ENCODE measurements at places on chromosomes 2 and 18.
A peak's percentile ranks its signal among the peaks of the same experiment; 100 is the strongest.

GRCh38 chr2:223771475-223771874 lies 65.9 kb downstream of the AP1S3 start:
- DNase-seq, result no peak

DNA sequence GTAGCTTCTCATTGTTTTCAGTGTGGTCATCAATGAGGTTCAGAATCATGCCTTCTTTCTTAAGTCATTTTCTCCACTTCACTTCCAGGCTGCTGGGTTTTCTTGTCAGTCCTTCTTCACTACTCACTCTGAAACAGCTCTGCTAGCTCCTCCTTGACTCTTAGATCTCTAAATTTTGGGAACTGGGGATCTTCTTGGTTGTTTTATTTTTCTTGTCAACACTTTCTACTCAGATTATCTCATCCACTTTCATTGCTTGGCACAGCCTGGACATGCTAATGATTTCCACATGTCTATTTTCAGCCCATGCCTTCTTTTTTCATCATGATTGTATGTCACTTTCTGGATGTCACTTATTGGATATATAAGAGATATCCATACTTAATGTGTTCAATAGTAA lies 517.8 kb upstream of the DSEL start:
- no peak for DNase-seq

- peak; percentile 59 for DNase-seq
Observed at GRCh38 chr2:46461011-46461674, 18.2 kb upstream of the TMEM247 start.

- DNase-seq, result no peak
Observed at GRCh38 chr18:3960142-3960541, 495.0 kb downstream of the DLGAP1 start.

DNA sequence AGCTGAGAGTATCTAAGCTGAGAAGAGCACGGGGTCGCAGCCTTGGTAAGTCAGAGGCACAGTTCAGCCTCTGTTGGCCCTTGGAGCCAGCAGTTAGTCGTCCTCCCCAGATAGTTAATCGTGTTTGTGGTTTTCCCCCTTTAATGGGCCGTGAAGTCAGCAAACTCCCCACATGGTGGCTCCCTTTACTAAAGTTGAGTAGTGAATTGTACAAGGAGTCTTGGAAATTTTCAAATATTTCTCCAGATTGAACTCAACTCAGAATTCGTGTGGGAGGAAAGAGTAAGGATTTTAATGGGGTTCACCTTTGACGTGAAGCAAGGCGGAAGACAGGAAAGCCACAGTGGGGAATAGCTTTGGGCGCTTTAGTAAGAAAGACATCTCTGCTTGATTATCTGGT lies 2.4 kb upstream of the ADCYAP1 start:
- no peak for DNase-seq

DNA sequence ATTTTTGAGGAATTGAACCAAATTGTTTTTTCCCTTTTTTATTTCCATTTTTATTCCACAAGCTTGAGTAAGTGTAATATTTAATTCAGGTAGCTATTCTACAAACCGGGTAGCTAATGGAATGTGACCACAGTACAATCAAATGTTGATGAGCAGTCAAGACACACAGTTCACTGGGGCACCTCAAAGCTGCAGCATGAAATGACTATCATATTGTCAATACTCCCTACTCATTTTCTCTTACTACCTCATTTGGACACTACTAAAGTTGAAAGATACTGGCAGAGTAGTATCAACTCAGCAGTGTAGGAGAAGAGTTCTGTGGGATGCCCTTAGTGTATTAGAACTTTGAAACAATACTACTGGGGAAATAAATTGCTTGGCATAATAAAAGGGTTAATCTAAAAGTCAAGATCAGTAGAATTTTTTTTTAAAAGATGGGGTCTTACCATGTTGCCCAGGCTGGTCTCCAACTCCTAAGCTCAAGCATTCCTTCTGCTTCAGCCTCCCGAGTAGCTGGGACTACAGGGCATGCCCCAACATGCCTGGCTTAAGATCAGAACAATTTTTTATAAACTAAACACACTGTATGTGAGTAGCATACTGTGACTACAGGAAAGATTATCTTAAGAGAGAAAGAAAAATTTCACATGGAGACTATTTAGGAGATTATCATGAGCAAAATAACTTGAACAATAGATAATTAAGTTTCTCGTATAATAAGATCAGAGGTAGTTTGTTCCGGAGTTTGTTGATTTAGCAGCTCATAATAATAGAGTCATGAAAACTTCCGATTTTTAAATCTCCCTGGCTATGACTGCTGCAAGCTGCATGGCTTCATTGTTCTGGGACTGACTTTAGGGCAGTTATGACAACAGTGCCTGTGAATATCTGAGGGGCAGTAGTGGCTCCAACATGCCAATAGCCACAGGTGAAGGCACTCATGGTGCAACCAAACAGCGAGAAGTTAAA lies 43.7 kb downstream of the MYO3B start:
- DNase-seq, result no peak

GRCh38 chr2:135818937-135819610 lies 17.9 kb downstream of the LCT start:
- no peak for DNase-seq

DNA sequence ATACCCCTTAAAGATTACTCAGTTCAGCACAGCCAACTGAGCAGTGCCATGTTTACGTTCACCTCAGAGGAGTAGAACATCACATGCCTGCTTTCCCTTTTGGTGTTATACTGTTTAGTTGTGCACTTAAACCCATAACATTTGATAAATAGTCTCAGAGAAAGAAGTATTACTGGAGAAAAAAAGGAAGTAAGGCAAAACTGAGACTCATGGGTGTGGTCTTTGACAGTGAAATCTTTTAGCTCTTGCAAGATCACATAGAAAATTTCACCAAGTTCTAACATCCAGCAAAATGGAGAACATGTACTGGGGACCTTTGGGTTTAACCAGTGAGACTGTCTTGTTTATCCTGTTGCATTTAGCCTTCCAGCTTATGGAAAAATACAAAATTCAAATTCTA lies 5.6 kb downstream of the TANK start:
- no peak for DNase-seq
